SJSA1 (cell line): ENCODE measurements at places on chromosomes 16 and 17. TPM values are rescaled to one million over a fixed set of nuclear protein-coding genes. Genes with fewer than 3 reads are reported as not detected.

Gene KRT20
- total RNA-seq: not detected in 2 replicates

Gene PLK1
- 72.9 and 86.5 TPM in 2 replicates for total RNA-seq

GRCh38 chr17:48047113-48047740 lies 932 bp upstream of the NFE2L1 start:
- no peak for DNase-seq

DNA sequence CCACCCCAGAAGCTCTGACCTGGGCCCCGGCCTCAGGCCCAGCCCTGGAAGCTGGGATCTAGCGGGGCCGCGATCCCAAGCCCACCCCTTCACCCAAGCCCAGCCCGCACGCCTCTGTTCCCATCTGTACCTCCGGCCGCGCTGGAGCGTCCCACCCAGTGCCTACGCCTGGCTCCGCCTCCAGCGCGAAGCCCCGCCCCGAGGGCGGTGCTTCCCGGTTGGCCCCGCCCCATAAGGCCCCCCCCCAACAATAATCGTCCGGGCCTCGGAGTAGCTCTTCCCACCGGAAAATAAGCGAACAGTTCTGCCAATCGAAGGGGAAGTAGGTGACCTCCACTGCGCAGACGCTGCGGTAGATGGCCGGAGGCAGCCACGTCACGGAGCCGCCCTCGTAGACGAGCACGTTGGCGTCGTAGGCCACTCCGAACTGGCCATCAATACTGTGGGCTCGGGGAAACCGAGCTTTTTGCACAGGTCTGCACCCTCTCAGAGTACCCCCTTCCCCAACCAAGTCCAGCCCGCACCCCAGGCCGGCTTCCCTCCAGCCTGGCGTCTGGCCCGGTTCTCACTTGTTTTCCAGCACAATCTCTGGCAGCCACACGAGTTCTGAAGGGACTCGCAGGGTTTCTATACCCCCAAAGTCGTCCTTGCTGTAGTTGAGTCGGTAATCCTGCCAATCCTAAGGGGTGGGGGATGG lies 1.1 kb downstream of the CHRNE start:
- DNase-seq: no peak

- no peak for DNase-seq
Observed at GRCh38 chr17:13646969-13647542, 45.3 kb upstream of the HS3ST3A1 start.

- DNase-seq: peak; percentile 76
Observed at GRCh38 chr17:80513892-80514291, 30.7 kb upstream of the RPTOR start.

DNA sequence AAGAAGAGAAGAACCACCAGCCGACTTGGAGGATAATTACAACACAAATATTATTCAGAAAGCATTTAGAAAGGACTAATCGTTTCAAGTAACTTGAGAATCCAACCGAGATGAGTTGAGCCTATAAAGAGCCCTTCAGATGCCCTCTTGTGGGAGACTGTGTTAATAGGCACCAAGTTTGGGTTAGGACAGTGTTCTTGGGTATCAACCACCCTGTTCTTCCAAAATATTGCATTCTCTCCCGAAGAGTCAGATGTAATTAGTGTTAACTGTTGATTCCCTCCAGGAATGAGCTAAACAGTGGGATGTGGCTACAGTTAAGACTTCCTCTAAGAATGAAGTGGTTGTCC lies 87.8 kb upstream of the NOL11 start:
- no peak for DNase-seq

DNA sequence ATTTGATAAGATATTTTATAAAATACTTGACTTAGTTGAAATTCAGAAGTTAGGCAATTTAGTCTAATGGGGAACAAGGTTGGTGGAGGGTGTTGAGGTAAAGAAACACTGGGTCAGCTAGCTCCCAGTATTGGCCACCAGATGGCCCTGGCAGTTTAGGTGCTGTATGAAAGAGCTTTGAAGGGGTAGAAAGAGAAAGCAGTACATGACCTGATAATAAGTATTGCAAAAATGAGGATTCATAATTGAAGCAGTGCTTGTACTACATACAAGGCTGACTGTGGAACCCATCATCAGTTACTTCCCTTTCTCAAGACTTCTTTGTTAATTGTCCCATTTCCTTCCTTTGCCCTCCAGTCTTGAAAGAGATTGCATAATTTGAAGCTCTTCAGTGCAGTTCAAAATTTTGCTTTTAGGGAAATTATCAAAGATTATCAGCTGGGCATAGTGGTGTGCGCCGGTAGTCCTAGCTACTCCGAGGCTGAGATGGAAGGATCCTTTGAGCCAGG lies 29.4 kb downstream of the TANC2 start:
- DNase-seq: peak; percentile 31

GRCh38 chr16:10098991-10099390 lies 83.2 kb downstream of the GRIN2A start:
- no peak for DNase-seq

GRCh38 chr16:8673611-8674412 lies 605 bp upstream of the ABAT start:
- no peak for DNase-seq

- no peak for DNase-seq
Observed at GRCh38 chr17:58813712-58814111, 58.1 kb downstream of the PPM1E start.

- DNase-seq: no peak
Observed at GRCh38 chr17:60315650-60316049, 76.3 kb downstream of the USP32 start.

GRCh38 chr17:82236142-82236971 lies 7.5 kb downstream of the SLC16A3 start:
- DNase-seq: peak; percentile 67

DNA sequence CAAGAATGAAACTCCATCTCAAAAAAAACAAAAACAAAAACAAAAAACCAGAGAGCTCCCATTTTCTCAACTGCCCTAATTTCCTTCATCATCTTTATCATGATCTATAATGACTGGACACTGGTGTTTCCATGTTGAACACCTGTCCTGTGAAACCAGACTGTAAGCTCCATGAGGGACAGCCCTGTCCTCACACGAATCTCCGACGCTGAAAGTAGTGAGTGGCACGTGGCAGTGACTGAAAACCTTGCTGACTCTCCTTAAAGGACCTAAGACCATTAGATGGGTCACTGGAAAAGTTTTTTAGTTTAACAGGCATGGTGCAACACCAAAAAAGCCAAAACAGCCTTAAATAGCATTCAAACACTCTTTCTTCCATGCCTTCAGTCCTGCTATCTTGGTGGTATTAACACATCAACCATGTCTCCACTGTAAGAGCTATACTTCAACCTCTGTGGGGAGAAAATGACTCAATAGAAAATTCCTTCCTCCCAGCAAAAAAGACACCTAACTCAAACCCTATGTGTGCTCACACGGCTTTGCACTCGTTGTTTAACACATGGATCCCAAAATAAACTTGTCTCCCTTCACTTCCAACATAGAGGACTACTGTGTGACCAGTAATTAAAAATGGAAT lies 8.3 kb downstream of the AXIN2 start:
- no peak for DNase-seq

GRCh38 chr17:61296058-61296457 lies 103.6 kb upstream of the TBX2 start:
- no peak for DNase-seq

DNA sequence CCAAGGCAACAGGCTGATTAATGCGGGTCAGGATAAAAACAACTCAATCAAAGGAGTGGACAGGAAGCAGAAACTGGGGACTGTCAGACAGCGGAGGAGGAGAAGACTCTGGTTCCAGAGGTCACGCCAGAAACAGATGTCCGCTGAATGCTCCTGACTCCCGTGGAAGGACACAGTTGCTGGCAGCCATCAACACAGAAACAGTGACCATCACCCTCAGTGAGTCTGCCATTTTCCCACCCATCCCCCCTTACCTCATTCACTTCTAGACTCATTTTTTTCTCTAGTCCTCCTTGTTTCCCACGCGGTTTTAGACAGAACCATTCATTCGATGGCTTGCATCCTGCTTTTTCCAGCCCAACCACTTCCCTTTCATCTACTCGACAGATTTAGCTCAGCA lies 40.9 kb downstream of the DHRS7C start:
- no peak for DNase-seq
